ENCODE measurements at places on chromosomes 1 and 21. TPM values are rescaled to one million over a fixed set of nuclear protein-coding genes. Genes with fewer than 3 reads are reported as not detected.

Gene ZNF683
- total RNA-seq = not detected

Gene TSPEAR
- not detected for total RNA-seq

Gene BEST4
- not detected for total RNA-seq

Gene CCDC185
- total RNA-seq = not detected

Gene PLA2G2C
- not detected for total RNA-seq

Gene CACNA1S
- total RNA-seq = not detected

Gene CDKN2C
- 20.6 TPM for total RNA-seq

Gene C1orf185
- total RNA-seq = not detected

Gene MROH7
- 0.37 TPM for total RNA-seq

Gene MCOLN2
- total RNA-seq = 0.37 TPM

Gene VSIG8
- total RNA-seq = not detected

Gene LDLRAD1
- total RNA-seq = not detected

Gene PKLR
- under 0.01 TPM for total RNA-seq

Gene SPRR5
- total RNA-seq = not detected

Gene EXTL1
- under 0.01 TPM for total RNA-seq

Gene LAX1
- total RNA-seq = not detected

Gene KRTAP12-3
- not detected for total RNA-seq

Gene OR2AJ1
- total RNA-seq = not detected

Gene IGSF21
- total RNA-seq = not detected

Gene TRPM2
- total RNA-seq = not detected

Gene MEGF6
- total RNA-seq = 1.1 TPM

Gene CACHD1
- 4.4 TPM for total RNA-seq

Data from subcutaneous preadipocyte (primary cell).